SJSA1 (cell line): ENCODE measurements at places on chromosomes 6 and 20.

DNA sequence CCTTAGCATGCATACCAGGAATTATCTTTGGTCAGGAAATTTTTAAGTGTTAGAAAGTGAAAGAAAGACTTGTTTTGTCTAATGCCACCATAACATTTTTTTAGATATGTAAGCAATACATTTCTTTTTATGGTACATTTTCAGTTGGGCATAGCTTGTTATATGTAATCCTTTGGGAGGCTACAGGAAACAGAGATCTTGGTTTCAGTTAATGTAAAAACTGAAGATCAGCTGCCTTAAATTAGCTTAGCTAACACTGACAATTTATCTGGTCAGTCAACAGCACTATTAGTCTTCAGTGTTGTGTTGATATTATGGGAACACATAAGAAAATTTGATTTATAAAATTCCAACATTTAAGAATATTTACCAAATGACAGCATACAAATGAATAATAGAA, 78.6 kb upstream of the SMIM8 start:
- DNase-seq, result no peak

- DNase-seq, result no peak
Measured at GRCh38 chr6:136347847-136348246, 58.2 kb upstream of the BCLAF1 start.

GRCh38 chr6:96304997-96305396, 216.6 kb upstream of the UFL1 start:
- DNase-seq, result no peak

DNA sequence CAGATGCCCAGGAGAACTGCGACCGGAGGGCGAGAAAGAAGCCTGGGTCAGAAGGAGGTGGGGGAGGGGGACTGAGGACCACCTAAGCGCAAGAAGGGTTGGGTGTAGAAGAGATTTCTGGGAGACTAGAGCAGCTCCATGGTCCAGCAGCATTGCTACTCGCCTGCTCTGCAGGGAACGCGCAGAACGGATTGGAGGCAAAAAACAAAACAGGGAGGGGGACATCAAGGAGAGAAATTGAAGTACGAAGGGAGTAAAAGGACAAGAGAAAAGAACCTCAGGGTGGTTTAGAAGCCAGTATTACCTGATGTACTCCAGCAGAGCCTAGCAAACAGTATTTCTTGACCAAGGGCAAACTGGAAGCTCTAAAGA, 537 bp upstream of the GABBR1 start:
- no peak for DNase-seq
